ENCODE measurements at places on chromosomes 1 and 21.

- no peak for DNase-seq
These were observed 31.9 kb upstream of the LRRC3 start for GRCh38 chr21:44423312-44423821.

- DNase-seq: no peak
These were observed 440.0 kb downstream of the USP25 start for GRCh38 chr21:16169779-16170178.

DNA sequence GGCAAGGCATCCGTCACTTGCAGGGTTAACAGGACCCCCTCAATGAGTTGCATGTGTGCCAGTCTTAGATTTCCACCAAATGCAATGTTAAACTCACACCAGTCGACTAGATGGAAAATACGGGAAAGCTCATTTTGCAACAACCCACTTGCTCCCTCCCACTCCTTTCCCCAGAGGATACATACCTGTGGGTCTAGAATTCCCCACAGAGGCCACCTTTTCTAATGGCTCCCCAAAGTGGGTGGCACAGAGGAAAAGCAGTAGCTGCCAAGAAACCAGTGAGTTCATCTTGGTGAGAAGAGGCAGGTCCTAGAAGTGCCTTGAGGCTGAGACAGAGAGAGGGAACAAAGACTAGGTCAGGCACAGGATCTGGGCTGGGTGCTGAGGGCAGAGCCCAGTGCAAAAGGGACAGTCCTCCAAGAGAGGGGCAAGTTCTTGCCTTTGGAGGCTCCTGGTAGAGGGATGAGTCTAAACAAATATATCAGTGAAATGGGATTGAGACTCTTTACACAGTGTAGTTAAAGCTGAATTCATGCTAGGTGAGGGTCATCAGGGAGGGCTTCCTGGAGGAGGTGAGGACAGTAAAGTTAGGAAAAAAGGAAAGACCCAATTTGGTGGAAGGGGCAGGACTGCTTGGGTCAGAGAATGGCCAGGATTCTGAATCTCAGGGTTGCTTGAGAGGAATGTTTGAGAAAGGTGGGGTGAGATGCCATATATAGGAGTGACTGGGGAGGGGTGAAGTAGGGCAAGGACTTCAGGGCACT lies 3.5 kb downstream of the KISS1 start:
- no peak for DNase-seq

GRCh38 chr1:165645654-165646366 lies 14.8 kb downstream of the MGST3 start:
- DNase-seq: peak; percentile 49

DNA sequence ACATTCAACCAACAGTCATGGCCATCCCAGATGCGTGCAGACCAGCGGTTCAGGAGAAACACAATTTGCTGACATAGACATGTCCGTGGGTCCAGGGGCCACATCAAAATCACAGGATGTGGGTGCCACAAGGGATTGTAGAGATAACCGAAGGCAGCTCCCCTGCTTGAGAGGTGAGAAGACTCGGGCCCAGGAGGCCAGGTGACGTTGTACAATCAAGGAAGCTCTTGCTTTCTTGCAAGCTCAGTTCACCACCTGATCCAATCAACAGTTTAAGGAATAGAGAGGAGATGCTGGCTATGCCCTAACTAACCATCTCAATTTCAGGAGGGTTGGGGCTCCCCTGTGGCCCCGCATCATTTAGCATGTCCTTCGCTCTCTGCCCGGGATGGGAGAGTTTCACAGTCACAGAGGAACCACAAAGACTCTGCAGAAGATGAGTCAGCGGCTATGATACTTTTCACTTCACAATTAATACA lies 19.5 kb downstream of the UBASH3A start:
- peak; percentile 78 for DNase-seq

DNA sequence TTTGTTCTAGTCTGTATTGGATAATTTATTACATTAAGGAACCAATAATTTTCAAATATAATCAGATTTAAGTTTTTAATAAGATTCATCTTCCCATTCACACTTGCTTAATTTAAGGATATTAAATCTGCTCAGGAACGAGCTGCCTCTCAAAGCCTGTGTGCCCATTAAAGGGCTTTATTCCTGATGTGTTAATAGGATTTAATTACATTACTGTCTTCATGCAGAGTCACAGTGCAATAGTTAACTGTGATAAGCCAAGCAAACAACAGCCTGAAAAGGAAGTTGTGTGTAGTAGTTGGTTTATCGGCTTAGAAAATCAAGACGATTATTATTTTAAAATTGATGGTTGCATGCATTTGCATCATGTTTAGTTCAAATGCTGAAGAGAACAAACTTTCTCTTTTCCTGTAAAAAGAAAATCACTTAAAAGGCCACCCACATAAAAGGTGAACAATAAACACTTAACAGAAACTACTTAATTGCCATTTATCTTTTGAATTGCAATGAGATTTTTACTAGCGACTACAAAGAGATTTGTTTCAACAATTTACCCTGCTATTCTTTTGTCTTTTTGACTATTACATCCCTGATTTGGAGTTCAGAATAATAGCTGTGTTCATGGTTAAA lies 174.6 kb downstream of the RWDD3 start:
- no peak for DNase-seq

DNA sequence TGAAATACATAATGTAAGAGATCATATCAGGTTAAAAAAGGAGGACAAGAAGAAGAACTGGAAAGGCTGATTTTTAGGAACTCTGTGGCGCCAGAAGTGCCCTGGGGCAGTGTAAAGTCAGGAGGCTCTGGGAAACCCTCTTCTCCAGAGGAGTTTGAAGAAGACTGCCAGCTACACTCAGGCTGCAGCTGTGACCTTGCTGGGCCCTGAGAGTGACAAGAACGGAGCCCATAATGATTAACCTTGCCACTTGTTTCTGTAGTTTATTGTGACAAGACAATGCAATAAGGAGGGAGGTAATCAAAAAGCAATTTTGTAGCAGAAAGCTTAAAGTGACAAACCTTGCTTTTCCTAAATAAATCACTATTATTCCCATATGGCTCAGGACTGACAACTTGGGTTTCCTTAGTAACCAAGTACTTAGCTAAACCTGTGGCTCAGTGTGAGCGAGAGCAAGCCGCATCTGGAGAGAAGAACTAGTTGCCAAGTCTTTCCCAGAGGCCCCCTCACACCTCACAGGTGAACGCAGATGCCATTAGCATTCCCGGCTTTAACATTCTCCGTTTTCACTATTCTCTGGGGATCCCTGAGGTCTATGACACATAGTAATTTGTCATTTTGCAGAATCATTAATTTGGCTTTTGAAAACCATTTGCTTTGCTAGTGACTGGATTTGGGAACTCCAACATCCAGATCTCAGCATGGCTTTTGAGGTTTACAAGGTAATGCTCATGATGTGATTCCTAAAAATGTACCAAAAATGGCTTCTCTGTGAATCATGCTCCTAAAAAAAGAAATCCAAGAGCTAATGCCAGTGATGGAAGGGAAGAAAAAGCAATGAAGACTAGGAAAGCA lies 115.9 kb downstream of the OMA1 start:
- no peak for DNase-seq

DNA sequence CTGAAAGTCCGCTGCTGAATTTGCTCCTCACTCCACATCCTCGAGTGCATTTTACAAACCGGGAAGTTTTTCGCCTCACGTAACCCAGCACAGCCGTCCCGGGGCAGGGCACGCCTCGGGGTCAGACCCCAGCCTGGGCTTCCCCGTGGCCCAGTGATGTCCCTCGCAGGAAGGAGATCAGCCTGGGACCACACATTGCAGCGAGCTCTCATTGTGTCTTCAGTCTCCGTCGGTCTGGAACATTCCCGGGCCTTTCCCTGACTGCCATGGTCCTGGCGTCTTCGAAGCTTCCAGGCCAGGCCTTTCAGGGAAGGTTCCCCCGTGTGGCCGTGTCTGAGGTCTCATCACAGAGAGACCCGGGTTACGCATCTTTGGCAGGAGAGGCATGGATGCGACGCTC lies 43.5 kb downstream of the MORN1 start:
- DNase-seq: no peak

All from activated CD4-positive, alpha-beta T cell treated with anti-CD3 and anti-CD28 coated beads, Interleukin-2, Interleukin-6, amounts not matched to agents 100 ng/mL and 50 ng/mL, durations not matched to agents 16 hours and 8 hours (primary cell).